ENCODE measurements at places on chromosomes 3 and 15.
A peak's percentile ranks its signal among the peaks of the same experiment; 100 is the strongest.

DNA sequence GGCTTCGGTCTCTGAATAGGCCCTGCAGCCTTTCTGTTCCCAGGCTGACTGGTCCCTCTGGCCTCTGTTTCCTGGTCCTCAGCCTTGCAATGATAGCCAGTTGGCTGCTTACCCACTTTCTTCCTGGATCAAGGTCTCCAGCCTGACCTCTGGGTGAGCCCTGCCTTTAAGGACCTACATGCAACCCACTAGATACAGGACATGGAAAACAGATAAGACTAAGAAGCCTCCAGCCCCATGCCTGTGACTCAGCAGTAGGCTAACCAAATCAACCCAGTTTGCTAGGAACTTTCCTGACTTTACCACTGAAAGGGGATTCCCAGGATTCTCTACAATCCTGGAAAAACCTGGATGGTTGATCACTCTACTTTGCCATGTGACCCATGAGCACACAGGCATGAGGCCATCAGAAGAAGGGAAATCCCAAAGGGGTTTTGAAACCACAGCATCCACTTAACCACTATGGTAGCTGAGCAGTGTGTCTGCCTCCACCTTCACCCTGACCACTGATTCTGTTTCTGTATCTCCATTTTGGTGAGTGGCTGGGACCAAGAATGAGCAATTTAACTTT, 188.1 kb downstream of the CHST2 start:
- no peak for DNase-seq

- no peak for DNase-seq
Measured at GRCh38 chr3:175274056-175274455, 414.9 kb downstream of the NAALADL2 start.

- DNase-seq: no peak
Measured at GRCh38 chr3:51386852-51387229, 1.8 kb downstream of the MANF start.

DNA sequence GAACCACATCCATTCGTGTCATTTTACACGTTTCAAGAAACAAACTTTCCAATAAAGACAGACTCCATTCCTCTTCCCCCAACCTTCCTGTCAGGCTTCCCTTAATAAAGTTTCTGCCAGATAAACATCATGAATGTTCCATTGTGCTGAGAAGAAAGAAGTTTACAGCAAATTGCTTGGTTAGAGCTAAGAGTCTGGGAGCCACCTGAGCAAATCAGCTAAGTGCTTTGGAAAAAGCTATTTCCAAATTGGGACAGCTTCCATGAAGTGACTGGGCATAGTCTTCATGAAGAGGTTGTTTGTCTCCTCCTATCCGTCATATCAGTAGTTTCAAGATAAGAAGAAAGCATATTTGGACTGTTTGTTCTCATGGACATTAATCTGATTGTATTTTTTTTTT, 77.0 kb downstream of the MAGI1 start:
- no peak for DNase-seq

- DNase-seq: no peak
Measured at GRCh38 chr3:102570511-102570910, 135.7 kb downstream of the ZPLD1 start.

DNA sequence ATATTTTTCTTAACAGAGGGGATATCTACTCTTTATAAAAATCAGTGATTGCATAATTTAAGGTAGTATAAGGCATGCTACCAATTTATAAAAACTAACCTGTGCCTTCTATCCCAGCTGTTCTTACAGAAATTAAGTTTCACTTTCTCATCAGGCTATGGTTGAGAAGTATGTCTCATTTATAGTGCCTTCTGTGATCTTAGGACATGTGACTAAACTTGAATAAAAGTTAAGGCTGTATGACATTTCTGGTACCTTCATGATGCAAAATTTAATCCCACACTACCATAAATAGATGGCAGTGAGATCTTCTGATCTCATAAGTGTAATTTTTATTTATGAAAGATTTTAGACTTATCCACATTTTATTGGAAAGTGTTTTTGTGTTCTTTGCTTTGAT, 12.6 kb downstream of the TIPARP start:
- DNase-seq: no peak

DNA sequence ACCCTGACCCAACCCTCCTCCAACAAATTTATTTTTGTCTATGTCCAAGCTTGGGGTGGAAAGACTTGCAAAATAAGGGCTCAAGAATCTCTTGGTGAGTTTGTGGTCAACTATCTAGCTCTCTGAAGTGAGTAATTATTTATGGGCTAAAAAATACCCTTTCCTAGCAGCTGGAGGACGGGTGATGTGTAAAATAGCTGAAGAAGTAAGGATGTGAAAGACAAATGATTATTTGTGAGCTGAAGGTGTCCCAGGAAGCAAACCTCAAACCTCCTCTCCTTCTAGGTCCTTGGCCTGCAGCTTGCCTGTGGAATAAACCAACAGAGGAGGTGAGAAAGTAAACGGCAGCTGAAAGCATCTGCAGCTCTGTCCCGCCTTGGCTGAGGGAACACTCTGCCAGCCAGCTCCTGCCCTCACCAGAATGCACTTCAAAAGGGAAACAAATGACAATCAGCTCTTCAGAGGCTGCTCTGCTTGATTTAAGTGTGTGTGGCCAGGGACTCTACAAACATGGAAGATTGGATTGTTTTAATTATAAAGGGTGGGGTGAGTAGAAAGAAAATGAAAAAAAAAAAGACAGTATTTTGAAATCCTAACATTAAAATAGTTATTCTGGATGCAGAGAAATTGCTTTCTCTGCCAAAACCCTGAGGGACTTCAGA, 60.3 kb downstream of the TM4SF4 start:
- no peak for DNase-seq

GRCh38 chr15:40343512-40343911, 2.8 kb upstream of the CCDC9B start:
- DNase-seq: peak; percentile 94

DNA sequence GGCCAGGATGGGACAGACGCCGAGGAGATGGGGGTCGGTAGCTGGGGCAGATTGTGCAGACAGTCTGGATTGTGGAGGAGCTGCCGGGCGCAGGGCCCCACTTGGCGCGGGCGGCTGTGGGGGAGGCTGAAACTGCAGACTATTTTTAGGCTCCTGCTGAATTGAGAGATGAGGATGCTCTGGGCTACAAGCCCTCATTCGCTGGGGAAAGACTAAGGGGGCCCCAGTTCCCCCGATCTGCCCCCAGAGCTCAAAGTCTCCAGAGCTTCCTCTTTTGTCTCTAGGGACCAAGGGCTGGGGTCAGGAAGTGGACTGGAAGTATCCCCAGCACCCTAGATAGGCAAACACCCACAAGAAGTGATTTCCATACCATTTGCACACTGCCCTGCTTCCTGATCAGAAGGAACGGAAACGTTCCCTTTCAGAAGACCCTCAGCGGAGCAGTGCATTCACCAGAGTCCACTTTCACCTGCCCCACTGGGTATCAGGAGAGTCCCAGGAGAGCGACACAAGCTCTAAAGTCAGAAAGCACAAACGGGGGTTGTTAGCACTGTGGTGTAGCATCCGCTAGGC, 29.7 kb downstream of the SEMA7A start:
- no peak for DNase-seq

- no peak for DNase-seq
Measured at GRCh38 chr3:28308196-28308595, 40.3 kb upstream of the ZCWPW2 start.

GRCh38 chr15:57743424-57743823, 36.9 kb downstream of the POLR2M start:
- DNase-seq: no peak

- DNase-seq: peak; percentile 19
Measured at GRCh38 chr3:187968883-187969580, 184.9 kb upstream of the LPP start.

DNA sequence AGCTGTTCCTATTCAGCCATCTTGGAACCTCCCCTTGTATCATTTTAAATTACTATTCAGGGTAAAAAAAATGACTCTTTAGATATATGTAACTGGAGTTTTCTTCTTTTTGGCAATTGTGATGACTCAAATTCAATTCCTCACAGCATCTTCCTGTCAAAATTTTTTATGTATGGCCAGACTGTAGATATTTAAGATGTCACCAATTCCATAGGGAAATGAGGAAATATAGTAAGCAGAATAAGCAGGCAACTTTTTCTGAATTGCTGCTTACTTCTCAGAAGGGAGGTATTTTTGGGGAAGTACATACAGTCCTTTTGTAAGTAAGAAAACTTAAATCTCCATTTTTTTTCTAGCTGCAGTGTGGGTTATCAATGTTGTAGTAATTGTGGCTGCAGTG, 28.8 kb downstream of the EAF2 start:
- no peak for DNase-seq

DNA sequence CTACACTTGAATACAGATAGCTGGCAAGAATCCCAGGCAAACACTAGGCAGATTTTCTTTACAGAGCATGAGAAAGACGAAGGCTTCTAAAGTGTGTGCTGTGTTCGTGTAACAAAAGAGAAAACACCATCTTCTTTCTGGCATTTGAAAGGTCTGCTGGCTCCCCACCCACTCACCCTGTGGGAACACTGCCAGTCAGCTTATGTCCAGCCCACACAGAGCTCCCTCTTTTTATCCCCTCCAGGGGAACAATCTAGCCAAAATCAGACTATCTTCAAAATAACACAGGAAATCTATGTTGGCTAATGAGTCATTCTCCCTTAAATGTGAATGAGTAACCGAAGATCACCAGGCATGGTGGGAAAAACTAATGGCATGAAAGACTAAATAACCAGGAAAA, 45.6 kb upstream of the PAQR5 start:
- DNase-seq: peak; percentile 70

GRCh38 chr15:63528138-63528659, 23.8 kb downstream of the USP3 start:
- DNase-seq: no peak

GRCh38 chr3:129240436-129240835, 9.0 kb upstream of the COPG1 start:
- no peak for DNase-seq

DNA sequence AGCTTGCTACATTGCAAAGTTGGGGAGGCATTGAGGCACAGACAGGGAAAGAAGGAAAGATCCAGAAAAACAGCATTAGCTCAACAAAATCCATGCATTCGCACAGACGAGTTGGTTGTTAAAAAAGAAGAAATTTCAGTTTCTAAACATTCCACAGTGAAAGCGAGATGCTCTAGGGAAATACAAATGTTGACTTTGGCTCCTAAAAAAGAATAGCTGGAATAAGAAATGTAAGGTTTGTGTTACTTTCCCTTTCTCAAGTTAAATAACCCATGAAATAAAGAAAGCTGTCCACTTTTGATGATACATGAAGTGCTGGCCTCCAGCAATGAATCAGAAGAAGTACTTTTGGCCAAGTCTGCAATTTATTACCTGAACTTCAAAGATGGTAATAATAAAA, 465.1 kb downstream of the ERC2 start:
- no peak for DNase-seq

DNA sequence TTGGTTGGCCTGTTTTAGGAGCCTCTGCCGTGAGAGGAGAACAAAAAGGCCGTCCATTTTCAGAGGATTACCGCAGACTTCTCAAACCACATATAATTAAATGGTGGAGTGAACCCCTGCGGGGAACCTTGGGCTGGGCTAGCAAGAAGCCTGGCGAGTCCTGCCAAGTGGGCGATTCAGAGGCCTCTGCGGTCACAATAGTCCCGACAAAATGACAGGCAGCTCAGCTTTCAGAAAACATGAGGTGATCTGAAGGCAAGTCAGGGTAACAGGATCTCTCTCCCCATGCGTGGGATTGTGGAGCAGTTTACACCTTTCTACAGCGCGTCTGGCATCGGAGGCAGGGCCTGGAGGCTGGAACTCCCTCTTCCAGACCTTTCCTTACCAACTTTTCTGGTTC, 134.8 kb downstream of the ASB7 start:
- DNase-seq: no peak

DNA sequence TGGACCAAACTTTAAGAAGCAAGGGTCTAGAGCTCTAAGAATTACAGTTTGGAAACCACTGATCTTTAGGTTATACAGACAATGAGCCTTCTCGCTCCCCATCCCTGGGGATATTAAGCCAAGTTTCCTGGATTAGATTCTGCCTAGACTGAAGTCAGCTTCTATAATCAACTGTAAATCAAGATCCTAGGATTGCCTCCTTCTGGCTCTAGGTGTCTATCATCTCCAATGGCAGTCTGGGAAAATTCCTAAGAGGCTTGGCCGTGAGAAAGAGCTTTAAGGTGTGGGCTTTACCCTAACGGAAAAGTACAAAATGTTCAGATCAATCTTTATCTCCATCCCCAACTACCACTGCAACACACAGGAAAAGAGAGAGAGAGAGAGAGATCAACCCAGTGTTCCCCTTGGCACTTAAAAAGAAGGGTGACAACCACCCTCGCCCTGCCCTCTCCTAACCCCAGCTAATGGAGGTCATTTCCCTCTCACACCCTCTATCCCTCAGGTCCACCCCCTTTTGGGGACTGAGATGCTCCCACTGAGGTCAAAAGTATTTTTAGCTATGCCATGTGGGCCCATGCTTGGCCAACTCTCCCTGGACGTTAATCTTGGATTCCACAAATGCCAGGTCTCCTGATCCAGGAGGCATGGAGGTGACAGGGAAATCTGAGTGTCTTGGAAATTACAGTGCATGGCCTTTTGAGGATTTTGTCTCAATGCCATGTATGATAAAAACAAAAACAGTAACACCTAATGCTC, 202.8 kb upstream of the BCL6 start:
- no peak for DNase-seq

DNA sequence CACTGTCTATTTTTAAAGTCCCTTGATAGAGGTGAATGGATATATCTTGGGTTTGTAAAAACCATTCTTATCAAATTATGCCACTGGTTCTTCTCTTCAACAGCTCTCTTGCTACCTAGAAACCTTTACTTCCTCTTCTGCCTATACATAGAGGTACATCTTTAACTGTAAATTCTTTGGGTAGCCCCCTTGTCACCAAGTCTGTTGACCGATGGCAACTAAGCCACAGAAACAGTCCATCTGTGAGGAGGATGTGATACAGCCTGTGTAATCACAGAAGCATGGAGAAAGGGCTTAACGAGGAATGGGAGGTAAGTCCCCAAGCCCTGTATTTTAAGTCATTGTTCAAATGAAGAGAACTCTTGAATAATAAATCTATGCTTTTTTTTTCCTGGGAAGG, 246.5 kb upstream of the MDFIC2 start:
- no peak for DNase-seq

Data from amniotic stem cell (primary cell).